ENCODE measurements at places on chromosomes 5 and 9.

DNA sequence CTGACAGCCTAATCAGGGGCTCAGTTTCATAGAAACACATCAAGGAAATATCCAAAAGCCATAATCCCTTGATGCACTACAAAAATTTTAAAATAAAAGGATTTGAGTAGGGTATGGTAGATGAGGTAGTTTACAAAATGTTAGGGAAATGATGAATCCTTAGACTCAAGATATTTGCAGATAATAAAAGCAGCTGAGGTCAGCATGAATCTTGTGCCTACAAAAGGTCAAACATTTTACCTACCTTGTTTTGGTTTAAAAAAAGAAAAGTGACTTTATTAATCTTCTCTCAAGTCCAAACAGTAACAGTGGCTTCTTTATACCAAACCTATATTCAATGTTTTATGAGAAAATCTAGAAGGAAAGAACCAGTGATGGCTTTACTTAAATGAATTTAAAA lies 135.5 kb downstream of the BNC2 start:
- DNase-seq: no peak

DNA sequence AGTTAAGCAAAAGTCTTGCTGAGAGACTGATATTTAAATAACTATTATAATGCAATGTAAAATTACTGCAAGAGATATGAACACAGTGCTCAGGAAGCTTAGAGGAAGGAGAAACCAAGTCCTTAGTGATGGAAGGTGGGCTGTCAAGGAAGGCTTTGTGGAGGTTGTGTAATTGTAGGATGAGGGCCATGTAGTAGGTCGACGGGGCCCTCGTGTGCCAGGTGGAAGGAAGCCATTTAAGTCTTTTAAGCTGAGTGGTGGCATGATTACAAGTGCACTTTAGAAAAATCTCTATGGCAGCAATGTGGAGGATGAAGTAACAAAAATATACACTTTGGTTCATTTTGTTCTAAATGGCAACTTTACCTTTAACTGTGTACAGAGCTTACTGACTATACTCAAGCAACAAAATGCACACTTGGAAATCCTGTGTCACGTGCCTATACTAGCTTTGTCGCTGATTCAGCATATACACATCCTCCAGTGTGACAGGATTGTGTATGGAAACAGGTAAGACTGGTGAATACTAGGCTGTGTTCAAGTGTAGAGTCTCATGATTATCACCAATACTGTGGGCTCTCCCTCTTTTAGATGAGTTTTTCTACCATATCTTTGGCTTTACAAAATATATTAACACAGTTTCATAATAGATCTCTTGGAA lies 78.6 kb downstream of the TMC1 start:
- no peak for DNase-seq

- DNase-seq: no peak
These were observed 119.2 kb downstream of the MSX2 start for GRCh38 chr5:174843263-174844250.

- no peak for DNase-seq
These were observed 549.0 kb upstream of the ZNF608 start for GRCh38 chr5:125295405-125295872.

DNA sequence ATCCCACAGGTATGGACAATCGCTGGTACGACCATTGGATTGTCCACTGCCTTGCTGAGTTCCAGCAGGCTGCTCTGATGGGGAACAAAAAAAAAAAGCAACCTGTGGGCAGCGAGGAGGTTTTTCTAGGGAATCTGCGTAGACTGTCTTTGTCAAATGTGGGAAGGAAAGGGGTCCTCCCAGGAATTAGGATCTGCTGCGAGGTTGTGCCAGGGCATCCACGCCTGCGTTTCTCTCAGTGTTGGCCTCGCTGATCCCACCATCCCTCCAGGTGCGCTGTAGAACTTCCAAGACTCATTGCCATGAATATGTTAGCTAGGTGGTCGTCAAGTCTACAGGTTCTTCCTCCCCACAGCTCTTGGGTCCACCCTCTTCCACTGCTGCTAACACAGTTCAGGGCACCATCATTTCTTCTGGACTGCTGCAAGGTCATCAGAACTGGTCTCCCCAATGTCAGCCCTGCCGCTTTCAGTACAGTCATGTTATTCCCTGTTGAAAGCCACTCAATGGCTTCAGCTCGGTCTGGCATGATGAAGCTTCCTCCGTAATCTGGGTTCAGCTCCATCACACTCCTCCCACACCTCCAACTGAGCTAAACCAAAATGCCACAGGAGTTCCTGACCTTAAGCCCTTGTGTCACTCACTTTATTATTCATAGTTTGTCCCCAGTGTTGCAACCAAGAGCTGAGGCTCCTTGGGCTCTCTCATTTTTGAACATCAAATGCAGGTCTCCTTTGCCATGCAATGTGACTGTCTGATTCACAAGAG lies 79.5 kb upstream of the DMRT1 start:
- DNase-seq: no peak

DNA sequence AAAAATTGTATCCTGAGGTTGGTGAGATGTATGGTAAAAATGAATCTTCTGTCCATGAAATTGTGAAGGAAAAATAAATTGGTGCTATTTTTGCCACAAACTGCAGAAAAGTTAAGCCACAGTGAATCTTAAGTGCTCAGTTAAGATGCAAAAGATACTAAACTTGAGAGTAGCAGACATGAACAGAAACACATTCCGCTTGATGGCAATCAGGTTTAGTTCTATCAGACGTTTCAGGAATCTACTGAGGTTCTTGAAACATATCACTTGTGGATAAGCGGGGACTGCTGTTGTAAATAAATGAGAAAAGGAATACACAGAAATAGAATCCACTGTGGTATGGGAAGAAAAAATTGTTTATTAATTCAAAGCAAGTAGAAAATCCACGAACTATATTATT lies 311.2 kb upstream of the PRR16 start:
- no peak for DNase-seq

DNA sequence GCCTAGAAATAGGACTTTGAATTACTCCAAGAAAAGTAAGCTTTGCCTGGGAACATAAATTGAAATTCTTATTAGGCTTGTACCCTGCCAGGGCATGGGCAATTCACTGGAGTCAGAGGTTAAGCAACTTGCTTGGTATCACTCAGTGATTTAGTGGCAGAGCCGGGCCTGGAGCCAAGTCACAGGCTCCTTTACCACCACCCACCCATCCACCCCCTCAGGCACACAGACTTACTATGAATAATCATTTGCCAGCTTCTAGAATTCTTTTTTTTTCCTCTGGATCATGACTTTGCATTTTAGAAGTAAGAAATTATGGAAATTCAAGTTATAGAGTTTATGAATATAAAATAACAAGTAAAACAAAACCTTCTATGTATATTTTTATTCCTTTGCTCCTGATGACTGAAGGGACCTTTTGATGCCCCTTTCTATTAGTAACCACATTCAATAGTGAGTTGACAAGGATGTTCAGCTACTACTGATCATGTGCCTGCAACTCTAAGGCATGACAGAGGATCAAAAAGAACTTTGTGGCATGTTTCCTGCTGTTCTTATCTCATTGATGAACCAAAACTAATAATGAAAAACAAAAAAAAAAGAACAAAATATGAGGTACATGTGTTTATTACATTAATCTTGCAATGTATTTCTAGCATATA lies 614.7 kb downstream of the TLR4 start:
- no peak for DNase-seq

DNA sequence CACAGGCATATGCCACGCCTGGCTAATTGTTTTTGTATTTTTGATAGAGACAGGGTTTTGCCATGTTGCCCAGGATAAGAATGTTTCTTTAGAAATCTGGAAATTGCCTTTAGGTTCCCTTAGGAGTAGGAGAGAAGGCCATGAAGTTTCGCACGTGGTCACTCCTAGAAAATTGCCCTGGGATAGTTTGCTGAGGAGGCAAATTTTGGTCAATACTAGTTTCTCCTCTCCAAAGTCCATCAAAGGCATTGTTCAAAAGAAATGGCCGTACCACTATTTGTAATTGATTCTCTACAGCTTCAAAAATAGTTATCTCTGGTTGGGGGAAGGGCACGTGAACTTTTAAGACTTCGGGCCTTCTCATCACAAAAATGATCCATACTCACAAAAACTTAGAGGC lies 845 bp upstream of the SLC30A5 start:
- DNase-seq: no peak

DNA sequence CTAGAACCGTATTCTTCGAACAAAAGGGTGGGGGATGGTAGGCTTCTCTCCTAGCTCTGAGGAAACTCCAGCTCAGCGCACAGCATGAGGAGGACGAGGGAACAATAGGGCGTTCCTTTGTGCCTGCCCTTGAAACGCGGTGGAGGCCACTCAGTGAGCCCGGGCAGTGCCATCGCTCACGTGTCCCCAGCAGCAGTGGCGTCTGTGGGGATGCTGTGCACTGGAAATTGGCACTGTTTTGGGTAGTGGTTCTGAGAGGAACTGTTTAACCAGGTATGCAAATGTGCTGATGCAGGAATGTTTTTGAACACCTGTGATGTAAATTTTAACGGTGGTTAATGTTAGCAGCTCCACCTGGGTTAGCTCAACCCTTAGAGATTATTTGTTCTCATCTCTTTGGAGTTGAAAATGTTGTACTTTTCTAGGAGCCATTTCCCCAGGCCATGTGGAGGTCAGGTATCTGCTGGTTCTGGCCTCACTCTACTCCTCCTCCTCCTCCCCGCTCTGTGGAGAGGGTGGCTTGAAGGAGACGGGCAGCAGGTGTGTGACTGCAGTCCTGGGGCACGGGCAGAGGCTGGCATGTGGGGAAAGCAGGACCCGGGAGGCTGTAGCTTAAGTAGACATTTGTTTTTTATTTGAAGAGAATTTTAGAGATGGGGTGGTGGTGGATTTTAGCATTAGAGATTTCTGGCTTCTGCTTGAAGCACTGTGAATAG lies 48.3 kb downstream of the EHMT1 start:
- DNase-seq: no peak

- no peak for DNase-seq
These were observed 216.1 kb downstream of the PAPPA start for GRCh38 chr9:116369706-116370105.

DNA sequence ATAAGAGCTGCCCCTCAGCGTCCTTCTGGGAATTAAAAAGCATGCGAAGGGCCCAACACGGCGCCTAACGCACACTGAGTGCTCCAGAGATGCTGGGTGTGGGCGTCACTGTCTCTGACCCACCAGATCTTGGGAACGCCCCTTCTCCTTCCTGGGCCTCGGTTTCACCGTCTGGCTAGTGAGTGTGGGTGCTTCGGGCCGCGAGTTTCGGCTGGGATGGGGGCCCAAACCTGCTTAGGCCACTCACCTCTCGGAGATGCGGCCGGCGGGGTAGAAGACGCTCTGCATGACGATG lies 3.7 kb downstream of the PIP5KL1 start:
- no peak for DNase-seq

DNA sequence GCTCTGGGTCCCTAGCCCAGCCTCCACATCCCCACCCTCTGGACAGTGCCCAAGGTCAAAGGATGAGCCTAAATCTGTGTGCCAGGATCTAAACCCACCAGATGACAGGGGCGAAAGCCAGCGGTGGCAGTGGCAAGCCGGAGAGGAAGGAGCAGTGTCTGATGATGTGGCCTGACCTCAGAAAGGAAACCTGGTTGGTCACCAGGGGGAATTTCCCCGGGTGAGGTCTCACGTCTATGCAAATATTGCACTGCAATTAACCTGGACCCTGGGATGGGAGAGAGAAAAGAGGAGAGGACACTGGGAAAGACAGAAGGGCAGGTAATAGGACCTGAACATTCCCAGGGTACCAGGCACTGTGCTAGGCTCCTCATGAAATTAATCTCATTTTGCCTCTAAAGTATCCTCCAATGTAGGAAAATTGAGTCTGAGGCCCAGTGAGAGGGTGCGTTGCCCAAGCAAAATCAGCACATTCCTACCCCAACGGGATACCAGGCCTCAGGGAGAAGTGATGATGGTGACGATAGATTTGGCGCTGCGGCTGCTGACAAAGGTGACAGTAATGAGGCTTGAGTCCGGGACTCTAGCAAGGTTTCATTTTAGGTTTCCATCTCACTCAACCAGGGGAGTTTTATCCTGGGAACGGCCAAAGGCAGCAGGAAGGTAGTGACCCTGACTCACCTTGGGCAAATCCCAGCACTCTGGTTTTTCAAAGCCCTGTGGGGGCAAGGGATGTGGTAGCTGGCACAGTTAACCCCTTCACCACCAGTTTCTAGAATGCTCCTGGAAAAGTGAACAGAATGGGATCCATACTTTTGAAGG lies 13.4 kb upstream of the TNIP1 start:
- peak; percentile 51 for DNase-seq

- DNase-seq: peak; percentile 44
These were observed 3.0 kb upstream of the UBE2R2 start for GRCh38 chr9:33813712-33814641.

GRCh38 chr9:126219166-126219565 lies 107.5 kb upstream of the MVB12B start:
- DNase-seq: no peak

- no peak for DNase-seq
These were observed 275.2 kb downstream of the SMARCA2 start for GRCh38 chr9:2290382-2290781.

- no peak for DNase-seq
These were observed 7.7 kb downstream of the PAX5 start for GRCh38 chr9:37026113-37026930.

DNA sequence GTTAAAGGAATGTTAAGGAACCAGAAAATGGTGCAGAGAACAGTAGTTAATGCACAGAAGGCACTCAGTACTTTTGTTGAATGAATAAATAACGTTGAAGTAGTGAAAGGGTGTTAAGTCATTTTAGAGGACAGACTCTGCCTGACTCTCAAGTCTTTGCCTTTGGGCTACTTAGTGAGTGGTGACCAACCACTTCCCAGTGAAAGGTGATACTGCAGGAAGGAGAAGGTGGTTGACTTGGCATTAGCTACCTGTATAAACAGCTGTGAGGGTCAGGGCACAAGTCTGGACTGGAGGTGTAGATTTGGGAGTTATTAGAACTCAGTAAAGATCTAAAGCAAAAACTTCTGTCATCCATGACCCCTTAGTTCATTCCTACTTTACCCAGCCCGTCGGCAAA lies 4.9 kb upstream of the SHB start:
- DNase-seq: no peak

- DNase-seq: no peak
These were observed 25.4 kb downstream of the MEGF10 start for GRCh38 chr5:127316011-127316410.

- no peak for DNase-seq
These were observed 68.8 kb upstream of the SSBP2 start for GRCh38 chr5:81819556-81820317.

GRCh38 chr9:28014212-28014611 lies 440.9 kb upstream of the C9orf72 start:
- DNase-seq: no peak

DNA sequence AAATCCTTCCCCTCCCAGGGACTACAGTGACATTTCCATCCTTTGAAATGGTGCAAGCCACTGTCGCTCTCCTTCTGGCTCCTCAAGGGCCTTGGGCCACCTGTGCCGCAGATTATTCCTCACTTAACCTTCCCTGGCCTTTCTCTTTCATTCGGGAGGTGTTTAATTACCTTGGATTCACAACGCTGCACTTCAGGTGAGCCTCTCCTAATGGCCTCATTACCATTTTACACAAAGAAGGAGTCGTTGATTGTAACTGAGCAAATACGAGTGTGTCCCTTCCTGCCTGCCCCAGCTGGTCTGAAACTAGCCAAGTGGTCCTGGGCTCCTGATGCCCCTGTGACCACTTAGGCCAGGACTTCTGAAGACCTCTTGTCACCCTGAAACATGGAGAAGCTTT lies 205.0 kb downstream of the CRB2 start:
- DNase-seq: no peak
